ENCODE measurements at places on chromosomes 5 and 9.

DNA sequence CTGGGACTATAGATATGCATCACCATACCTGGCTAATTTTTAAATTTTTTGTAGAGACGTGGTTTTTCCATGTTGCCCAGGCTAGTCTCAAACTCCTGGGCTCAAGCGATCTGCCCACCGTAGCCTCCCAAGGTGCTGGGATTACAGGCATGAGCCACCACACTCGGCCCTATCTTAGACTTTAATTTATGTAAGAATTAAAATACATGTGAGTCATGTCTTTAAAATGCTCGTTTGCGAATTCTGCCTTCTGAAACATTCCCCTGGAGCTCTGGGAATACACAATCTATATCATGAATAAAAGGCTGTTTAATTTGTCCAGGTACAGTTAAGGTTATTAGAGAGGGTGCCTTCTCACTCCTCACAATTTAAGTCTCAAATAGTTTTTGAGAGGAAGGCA lies 32.8 kb downstream of the RHOBTB3 start:
- DNase-seq = no peak

GRCh38 chr5:181207214-181207959 lies 2.4 kb upstream of the TRIM7 start:
- no peak for DNase-seq

DNA sequence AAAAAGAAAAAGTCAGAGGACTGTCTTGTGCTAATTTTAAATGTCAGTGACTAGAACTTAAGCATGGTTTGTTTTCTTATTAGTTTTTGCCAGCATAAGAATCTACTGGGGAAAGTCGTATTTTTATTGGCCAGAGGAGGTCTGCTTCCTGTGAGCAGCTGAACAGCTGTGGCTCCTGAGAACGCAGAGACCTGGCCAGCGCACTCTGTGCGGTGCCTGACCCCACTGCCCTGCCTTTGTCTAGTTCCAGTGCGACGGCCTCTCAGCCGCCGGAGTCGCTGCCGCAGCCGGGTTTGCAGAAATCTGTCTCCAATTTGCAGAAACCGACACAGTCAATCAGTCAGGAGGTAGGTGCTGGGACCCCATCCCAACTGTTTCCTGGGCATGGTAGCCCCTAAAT lies 42.5 kb downstream of the PRRC2B start:
- DNase-seq = no peak

- peak; percentile 3 for DNase-seq
Measured at GRCh38 chr5:99320436-99320835, 391.6 kb upstream of the CHD1 start.

DNA sequence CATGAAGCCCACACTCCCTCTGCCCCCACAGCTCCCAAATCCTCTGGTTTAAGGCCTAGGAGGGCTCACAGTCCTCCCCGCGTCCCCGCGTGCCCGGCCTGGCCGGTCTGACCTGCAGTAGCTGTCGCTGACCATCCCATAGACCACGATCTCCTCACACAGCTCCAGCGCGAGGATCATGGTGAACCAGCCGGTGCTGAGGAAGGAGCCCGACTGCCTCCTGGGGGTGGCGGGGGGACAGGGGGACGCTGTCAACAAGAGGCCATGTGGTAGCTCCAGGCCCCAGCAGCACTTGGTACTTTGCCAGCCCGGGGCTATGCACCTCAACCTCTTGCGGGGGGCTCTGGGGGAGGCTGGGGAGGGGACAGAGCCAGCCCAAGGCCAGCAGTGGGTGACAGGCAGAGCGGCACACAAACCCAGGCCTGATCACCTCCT lies 7.0 kb downstream of the ST6GALNAC4 start:
- no peak for DNase-seq

- no peak for DNase-seq
Measured at GRCh38 chr5:147248561-147248960, 13.7 kb downstream of the STK32A start.

DNA sequence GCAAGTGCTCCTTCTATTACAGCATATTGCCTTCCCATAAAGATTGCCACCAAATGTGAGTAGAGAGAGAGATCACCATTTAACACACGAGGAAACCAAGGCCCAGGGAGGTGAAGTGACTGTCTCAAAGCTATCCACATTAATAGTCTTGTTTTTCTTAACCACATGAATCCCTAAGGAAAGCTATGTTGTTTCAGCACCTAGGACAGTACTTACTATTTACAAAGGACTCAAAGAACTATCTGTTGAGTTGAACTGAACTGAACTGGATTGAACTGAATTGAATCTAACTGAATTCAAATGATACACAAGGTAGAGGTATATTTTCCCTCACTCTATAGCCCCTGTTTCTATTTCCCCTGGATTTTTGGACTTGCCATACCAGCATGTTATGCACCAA lies 430.4 kb downstream of the CAAP1 start:
- peak; percentile 13 for DNase-seq

Data from NT2/D1 (cell line).